Activated CD4-positive, alpha-beta T cell treated with anti-CD3 and anti-CD28 coated beads, Interleukin-2, amount 10 ng/mL, durations not matched to agents 7 days and 5 days (primary cell): ENCODE measurements at places on chromosomes 1 and 21. TPM values are rescaled to one million over a fixed set of nuclear protein-coding genes. Genes with fewer than 3 reads are reported as not detected.

Gene CCDC30
- 1.4 TPM for total RNA-seq

DNA sequence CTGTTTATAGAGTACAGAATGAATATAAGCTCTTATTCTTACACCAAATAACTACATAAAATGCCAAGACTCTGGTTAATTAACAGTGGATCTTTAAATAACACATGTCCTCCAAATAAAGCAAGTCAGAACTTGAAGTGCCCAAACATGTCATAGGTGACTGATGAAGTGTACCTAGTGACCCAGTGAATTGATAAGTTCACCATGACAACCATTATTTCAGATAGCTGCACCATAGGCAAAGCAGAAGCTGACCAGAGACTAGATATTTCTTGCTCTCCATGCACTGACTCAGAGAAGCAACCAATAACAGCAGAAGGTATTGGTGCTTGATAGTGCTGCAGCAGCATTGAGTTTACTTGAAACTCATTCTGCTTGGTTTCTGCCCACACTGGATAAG, 192.1 kb downstream of the DUSP10 start:
- H3K27ac ChIP-seq, result no peak overlapping the region
- no peak overlapping the region for H3K4me3 ChIP-seq
- no peaks in the 10 kb centered on the region for H3K36me3 ChIP-seq
- no peaks in the 10 kb centered on the region for H3K4me1 ChIP-seq
- DNase-seq, result no peak

DNA sequence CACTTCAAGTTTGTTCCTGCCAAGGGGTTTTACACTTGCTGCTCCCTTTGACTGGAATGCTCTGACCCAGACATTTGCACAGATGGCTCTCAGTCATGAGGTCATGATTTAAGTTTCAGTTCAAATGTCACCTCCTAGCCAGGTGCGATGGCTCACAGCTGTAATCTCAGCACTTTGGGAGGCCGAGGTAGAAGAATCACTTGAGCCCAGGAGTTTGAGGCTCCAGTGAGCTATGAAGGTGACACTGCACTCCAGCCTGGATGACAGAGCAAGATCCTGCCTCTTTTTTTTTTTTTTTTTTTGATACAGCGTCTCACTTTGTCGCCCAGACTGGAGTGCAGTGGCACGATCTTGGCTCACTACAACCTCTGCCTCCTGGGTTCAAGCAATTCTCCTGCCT, 4.5 kb upstream of the ZMYM4 start:
- no peak overlapping the region for H3K27ac ChIP-seq
- H3K4me3 ChIP-seq, result no peak overlapping the region
- DNase-seq, result no peak
- H3K36me3 ChIP-seq, result peaks cover 4% of the 10 kb centered on the region
- H3K27me3 ChIP-seq, result peaks cover 4% of the 10 kb centered on the region

Gene S100A1
- total RNA-seq, result not detected

Gene PCAT6
- not detected for total RNA-seq

DNA sequence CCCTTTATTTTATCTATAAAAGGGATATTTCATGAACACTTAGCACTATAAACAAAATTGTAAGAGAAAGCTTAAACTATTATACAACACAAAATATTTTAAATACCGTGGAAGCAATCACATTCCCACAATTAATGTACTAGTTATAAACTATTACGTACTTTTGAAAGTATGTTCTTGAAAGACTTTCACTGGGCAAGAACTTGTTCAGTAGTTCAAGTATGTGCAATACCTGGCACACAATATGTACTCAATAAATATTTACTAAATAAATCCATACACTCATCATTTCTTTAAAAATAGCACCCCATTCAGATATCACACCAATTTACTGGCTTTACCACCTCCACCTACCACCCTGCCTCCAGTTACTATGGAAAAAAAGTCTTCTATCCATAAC, 12.6 kb upstream of the FMO2 start:
- no peak for DNase-seq
- no peaks in the 10 kb centered on the region for H3K36me3 ChIP-seq
- peaks cover 5% of the 10 kb centered on the region for H3K27me3 ChIP-seq
- H3K4me3 ChIP-seq, result no peak overlapping the region
- no peaks in the 10 kb centered on the region for H3K4me1 ChIP-seq

GRCh38 chr1:89823679-89824292, 3.0 kb downstream of the LRRC8D start:
- H3K4me1 ChIP-seq, result peaks cover 32% of the 10 kb centered on the region
- peaks cover 5% of the 10 kb centered on the region for H3K36me3 ChIP-seq
- DNase-seq, result no peak
- peaks cover 13% of the 10 kb centered on the region for H3K27me3 ChIP-seq
- H3K4me3 ChIP-seq, result no peak overlapping the region
- H3K27ac ChIP-seq, result no peak overlapping the region

GRCh38 chr21:37164742-37165141, 91.7 kb downstream of the TTC3 start:
- no peak overlapping the region for H3K4me3 ChIP-seq
- DNase-seq, result no peak
- H3K27ac ChIP-seq, result no peak overlapping the region
- H3K36me3 ChIP-seq, result peaks cover 23% of the 10 kb centered on the region
- peaks cover 4% of the 10 kb centered on the region for H3K4me1 ChIP-seq
- no peaks in the 10 kb centered on the region for H3K27me3 ChIP-seq
